Kidney glomerular epithelial cell (primary cell): ENCODE measurements at places on chromosomes 5 and 9.

GRCh38 chr5:38607930-38608564 lies 51.6 kb upstream of the LIFR start:
- no peak for DNase-seq

GRCh38 chr5:127886081-127886480 lies 182.9 kb downstream of the CCDC192 start:
- no peak for DNase-seq

GRCh38 chr5:117131048-117131679 lies 556.5 kb upstream of the SEMA6A start:
- DNase-seq: no peak

- DNase-seq: no peak
Observed at GRCh38 chr5:124027441-124027840, 515.5 kb downstream of the CSNK1G3 start.

DNA sequence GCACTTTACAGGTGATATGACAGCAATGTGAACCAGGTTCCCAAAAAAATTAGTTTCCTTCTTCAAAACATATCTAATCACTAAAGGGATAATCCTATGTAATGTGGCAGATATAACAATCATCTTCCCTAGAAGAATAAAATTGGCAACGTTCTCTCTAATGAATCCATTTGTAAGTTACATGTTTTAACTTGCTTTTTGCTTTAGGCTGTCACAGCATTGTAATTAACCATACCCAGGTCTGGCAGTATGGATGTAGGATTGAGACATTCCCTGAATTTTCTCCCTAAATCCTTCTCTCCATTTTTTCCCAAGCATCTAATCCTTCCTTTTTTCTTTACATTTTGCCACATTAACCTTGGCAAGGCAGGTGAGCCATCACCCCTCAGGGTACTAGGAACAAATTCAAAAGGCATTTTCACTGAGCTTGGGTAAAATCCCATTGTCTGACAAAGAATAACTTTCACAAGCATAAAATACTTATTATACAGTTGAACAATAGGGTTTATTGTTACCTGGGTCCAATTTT lies 548.3 kb downstream of the SEMA5A start:
- DNase-seq: no peak

- DNase-seq: no peak
Observed at GRCh38 chr5:13939638-13940037, 4.8 kb downstream of the DNAH5 start.

GRCh38 chr9:82895822-82896110 lies 167.2 kb downstream of the RASEF start:
- no peak for DNase-seq

DNA sequence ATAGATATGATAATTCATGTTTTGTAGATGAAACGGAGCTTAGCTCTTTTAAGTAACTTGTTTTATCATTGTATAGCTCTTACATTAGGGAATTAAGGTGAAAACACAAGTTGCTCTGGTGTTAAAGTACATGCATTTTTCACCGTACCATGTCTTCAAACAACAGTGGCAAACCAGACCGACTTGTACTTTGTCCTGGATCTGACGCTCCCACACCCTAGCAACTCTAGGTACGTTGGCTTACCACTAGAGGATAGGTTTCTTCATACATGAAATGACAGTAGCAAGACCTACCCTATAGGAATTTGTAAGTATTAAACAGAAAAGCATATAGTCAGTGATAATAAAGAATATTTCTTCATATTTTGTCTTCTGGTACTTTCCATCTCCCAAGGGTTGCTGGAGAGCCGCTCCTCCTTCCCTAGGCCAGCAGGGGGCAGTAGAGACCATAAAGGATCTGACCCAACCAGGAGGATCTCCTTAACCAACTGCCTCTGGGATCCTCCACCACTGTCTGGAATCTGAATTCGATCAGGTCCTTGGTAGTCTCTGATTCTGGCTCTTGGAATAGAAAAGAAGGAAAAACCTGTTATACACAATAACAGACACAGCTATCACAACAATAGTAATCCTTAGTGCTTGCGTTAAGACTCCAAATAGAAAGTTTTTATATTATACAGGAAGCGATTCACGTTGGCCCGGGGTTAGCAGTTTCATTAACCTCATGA lies 136.7 kb downstream of the CAVIN4 start:
- DNase-seq: peak; percentile 53

GRCh38 chr9:92669527-92669889 lies 423 bp downstream of the IPPK start:
- DNase-seq: no peak

DNA sequence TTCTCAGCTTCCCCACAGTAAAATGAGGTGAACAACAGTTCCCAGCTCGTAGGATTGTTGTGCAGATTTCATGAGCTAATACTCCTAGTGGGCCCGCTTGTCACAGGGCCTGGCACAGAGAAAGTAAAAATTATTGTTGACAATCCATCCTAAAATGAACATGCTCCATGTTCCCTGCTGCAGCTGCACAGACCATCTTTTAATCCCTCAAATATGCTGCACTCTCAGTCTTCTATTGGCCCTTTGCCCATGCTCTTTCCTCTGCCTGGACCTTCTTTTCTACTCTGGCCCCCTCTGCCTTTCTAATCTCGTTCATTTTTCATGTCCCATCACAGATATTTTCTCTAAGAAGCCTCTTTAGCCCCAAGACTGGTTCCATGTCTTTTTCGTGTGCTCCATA lies 117.7 kb upstream of the NR3C1 start:
- DNase-seq: no peak

- DNase-seq: no peak
Observed at GRCh38 chr5:38141665-38142064, 116.7 kb upstream of the EGFLAM start.

- DNase-seq: no peak
Observed at GRCh38 chr5:166959766-166960165, 1331.7 kb upstream of the WWC1 start.

DNA sequence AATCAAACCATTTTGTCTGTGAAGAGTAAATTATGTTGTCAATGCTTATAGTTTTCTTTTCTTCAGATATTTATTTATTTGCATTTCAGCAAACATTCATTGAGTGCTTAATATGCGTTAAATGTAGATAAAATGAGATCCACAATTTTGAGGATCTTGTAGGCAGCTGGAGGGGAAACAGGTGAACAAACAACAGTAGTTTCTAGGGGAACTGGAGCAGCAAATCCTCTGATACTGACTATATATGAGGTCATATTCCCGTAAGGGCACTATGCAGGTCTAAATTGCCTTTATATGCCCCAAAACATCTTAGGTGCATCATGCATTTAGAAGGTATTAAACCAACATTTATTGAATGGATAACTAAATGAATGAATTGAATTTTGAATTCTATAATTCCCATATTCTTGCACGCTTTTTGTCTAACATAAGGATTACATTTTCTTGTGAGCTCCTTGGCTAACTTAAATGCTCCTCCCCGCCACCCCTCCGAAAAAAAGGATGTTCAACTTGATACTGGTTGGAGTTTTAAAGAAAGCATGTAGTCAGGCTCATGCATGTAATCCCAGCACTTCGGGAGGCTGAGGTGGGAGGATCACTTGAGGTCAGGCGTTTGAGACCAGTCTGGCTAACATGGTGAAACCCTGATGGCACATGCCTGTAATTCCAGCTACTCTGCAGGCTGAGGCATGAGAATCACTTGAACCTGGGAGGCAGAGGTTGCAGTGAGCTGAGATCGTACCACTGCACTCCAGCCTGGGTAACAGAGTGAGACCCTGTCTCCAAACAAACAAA lies 299.8 kb downstream of the TMEM38B start:
- no peak for DNase-seq

- no peak for DNase-seq
Observed at GRCh38 chr9:93952784-93953495, 2.2 kb downstream of the BARX1 start.

DNA sequence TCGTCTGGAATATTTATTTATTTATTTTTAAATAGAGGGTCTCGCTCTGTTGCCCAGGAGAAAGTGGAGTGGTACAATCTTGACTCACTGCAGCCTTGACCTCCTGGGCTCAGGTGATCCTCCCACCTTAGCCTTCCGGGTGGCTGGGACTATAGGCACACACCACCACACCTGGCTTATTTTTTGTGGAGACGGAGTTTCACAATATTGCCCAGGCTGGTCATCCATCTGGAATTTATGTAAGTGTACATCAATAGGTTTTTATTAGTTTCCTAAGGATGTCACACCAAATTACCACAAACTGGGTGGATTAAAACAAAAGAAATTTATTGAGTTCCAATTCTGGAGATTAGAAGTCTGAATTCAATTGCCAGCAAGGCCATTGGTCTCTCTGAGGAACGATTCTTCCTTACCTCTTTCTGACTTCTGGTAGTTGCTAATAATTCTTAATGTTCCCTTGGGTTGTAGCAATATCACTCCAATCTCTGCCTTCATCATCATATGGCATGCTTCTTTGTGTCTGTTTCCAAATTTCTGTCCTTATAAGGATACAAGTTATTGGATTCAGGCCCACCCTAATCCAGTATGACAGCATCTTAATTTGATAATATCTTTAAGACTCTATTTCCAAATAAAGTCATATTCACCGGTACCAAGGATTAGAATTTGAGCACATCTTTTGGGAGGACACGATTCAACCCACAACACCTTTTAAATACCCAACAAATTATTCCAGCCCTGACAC lies 16.3 kb upstream of the RAD23B start:
- DNase-seq: no peak

- DNase-seq: no peak
Observed at GRCh38 chr5:143469125-143469524, 65.6 kb upstream of the NR3C1 start.
